ENCODE measurements at places on chromosomes 7 and 10.

- DNase-seq, result no peak
Observed at GRCh38 chr7:17638727-17639126, 301.6 kb downstream of the SNX13 start.

- DNase-seq, result peak; percentile 13
Observed at GRCh38 chr7:87359366-87359765, 13.9 kb downstream of the CROT start.

GRCh38 chr10:95312257-95312656, 21.5 kb upstream of the PDLIM1 start:
- DNase-seq, result no peak

DNA sequence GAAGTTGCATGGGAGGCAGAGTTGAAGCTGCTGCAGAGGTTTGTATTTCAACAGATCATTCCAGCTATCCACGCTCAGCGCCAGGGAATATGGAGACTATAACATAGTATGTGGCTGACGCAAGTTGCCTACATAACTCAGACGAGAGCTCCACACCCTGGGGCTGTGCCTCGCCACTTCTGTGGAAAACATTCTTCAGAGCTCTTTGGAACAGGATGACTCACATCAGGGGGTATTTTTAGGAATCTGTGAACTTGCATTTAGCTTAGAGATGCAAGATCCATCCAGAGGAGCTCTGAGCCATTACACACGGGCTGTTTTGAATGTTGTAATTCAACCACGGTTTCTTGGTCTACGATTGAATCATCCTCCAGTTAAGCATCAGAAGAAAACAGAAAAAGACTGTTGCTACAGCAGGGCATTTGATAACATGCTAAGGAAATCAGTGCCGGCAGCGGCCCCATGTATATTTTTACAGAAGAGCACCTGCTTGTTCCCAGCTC, 481.5 kb upstream of the AKR1E2 start:
- peak; percentile 100 for DNase-seq

GRCh38 chr10:56068473-56069263, 292.4 kb downstream of the ZWINT start:
- DNase-seq, result no peak

DNA sequence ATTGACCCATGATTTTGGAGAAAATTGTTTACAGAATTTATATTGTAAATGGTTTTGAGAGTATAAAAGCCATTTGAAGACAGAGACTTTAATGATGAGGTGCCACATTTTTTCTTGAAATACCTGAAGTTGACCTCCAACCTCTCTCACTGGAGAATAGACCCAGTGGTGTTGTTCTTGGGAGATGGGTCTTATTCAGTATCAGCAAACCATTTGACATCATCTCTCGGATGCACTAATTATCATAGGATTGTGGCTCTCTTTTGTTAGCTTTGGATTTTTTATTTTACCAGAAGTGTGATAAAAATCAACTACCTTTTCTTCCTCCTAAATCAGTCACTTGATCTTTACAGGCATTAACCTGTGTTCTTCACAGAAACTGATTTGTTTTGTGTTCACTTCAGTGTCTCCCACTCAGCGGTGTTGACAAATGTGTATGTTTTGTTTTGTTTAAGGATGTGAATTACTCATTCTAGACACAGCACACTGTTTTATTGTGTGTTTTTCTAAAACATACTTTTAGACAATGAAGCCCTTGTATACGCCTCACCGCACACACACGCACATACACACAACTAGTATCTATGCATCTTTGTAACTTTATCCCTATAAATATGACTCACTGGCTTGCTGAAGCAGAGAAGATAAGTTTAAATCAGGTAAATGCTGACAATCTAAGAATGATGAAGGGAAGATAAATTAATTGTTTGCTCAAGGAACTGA, 455.6 kb downstream of the INHBA start:
- DNase-seq, result peak; percentile 22

- peak; percentile 30 for DNase-seq
Observed at GRCh38 chr7:101542527-101543241, 86.4 kb downstream of the MYL10 start.

- DNase-seq, result no peak
Observed at GRCh38 chr7:151261529-151261928, 13.0 kb upstream of the SMARCD3 start.

DNA sequence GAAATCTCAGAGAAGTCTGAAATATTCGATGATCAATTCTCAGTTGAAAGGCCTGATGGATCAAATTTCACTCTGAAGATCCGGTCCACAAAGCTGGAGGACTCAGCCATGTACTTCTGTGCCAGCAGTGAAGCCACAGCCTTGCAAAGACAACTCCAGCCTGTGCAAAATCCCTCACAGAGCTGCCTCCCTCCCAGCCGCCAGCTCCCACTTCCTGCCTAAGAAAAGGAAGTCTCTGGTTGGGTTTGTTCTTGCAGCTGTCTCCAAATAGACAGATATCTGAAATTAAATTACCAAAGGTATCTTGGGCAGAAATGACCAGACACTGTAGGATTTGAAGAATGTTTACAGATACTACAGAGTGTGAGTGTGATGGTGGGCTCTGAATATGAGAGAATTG, 43.4 kb upstream of the PRSS58 start:
- no peak for DNase-seq

- no peak for DNase-seq
Observed at GRCh38 chr7:24478137-24478655, 95.1 kb upstream of the PALS2 start.

- no peak for DNase-seq
Observed at GRCh38 chr7:50304129-50304910, at the start of gene IKZF1. Gene IKZF1, plus strand, starts transcription at chr7:50304716. Its CDS starts 14,346 bp downstream, at chr7:50319062.

GRCh38 chr7:107148721-107149120, 20.1 kb upstream of the HBP1 start:
- no peak for DNase-seq

- DNase-seq, result no peak
Observed at GRCh38 chr10:60733517-60733822, 44.8 kb upstream of the CDK1 start.
